ENCODE measurements at places on chromosomes 13 and 19.

DNA sequence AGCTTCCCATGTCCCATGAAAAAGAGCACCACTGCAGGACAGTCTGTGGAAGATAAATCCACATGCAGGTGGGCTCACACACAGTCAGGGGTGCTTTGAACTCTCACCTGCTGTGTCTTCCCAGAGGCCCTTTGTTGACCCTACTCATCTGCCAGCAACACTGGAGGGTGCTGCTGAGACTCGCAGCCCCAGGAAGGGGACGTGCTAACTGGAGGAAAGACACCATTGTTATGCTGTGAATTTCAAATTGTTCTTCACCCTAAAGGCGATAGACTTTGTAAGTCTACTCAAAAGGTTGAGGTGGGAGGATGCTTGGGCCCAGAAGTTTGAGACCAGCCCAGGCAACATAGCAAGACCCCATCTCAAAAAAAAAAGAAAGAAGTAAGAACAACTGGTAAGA, 107.3 kb upstream of the SERP2 start:
- DNase-seq: no peak

- no peak for DNase-seq
Observed at GRCh38 chr19:30447553-30447870, 75.3 kb downstream of the ZNF536 start.

DNA sequence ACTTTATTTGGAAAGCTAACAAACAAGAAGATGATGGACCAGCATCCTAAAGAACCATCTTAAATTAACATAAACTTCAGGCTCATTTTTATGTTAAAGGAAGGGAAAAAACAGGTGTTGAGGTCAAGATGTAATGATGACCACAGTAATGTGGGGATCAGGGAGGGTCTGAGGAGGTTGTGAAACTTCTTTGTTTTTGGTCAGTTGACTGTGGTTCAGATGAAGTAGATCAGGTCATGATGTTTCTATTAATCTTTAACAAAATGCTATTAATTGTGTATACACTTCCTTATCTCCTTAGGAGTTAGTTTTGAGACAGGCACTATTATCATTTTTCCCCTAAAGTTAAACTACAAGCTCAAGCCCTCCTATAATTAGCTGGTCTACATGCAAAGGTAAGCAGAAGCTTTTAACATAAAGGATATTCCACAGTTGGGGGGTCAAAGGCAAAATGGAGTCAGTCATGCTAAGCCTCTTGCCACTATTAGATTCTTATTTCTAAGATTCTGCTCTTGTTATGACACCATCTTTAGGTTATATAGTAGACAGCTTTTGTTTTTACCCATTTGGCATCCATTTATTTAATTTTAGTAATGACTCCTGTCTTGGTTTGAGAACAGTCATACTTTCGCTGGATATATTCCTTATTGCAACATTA, 800.1 kb upstream of the PCDH9 start:
- DNase-seq: no peak

DNA sequence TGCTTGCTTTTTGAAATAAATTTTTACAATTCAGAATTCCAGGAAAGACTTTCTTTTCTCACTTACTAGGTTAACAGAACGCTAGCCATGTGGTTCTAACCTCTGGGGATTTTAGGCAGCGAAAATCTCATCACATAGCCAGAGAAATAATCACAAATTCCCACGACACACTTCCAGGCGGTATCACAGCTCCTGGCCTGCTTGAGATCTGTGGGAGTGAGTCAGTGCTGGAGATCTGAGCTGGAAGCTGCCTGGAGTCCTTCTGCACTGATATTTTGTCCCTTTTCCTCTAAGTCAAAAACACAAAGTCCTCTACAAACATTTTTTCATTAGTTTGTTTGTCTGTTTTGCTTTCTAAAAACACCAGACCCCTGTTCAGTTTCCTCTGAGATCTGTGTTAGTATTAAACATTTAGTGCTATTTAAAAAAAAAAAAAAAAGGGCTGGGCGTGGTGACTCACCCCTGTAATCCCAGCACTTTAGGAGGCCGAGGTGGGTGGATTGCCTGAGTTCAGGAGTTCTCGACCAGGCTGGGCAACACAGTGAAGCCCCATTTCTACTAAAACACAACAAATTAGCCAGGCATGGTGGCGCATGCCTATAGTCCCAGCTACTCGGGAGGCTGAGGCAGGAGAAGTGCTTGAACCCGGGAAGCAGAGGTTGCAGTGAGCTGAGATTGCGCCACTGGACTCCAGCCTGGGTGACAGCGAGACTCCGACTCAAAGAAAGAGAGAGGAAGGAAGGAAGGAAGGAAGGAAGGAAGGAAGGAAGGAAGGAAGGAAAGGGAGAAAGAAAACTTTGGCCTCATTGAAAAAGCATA, 12.2 kb upstream of the UBE2L5 start:
- no peak for DNase-seq

GRCh38 chr19:49837009-49837310, 14.0 kb upstream of the PTOV1 start:
- DNase-seq: no peak

DNA sequence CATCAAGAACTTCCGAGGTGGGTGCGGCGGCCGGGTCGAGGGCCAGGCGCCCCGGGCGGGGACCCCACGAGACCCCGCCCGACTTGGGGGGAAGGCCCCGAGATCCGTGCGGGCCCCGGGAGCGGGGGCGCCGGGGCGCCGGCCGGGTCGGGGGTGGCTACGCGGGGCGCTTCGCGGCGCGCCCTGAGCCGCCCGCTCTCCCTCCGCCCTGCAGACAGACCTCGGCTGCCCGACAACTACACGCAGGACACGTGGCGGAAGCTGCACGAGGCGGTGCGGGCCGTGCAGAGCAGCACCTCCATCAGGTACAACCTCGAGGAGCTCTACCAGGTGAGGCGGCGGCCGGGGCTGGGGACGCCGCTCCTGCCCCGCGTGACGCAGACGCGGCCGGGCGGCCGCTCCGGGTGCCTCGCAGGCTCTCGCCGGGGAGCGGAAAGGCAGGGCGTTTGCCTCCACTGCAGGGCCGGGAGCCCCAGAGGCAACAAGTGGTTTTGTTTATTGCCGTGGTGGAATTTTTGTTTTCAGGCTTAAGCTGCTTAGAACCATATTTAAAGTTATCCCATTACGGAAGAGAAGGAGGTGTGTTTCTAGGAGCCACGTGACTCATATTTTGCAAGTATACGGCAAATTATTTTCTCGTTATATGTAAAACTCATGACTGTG, 477 bp downstream of the CUL4A start:
- DNase-seq: no peak

- no peak for DNase-seq
Observed at GRCh38 chr13:105193026-105193425, 1342.4 kb downstream of the EFNB2 start.

DNA sequence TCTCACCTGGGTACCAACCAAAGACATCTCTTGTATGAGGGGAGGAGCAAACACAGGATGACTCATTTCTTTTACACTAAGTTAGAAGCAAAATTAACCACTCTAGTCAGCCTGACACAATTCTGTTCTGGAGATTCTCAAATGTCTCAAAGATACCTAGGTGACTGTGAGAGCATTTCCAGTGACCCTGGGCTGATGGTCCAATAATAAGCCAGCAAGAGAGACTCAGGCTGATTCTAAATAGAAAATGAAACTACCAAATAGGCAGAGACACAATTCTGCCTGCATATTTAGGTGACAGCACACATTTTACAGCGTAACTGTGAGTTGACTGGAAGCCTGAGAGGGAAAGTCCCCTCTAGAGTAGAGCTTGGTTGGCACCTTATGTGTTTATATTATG, 16.3 kb downstream of the ZNF91 start:
- no peak for DNase-seq

DNA sequence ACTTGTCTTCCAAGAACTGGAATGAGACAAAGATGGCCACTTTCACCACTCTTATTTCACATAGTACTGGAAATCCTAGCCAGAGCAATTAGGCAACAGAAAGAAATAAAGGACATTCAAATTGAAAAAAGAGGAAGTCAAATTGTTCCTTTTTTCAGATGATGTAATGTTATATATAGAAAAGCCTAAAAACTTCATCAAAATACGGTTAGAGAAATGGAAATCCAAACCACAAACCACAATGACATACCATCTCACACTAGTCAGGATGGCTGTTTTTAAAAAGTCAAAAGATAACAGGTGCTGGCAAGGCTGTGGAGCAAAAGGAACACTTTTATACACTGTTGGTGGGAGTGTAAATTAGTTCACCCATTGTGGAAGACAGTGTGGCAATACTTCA, 113.3 kb upstream of the SPRY2 start:
- DNase-seq: no peak

GRCh38 chr13:108621462-108621861, 7.9 kb upstream of the MYO16 start:
- DNase-seq: no peak

- no peak for DNase-seq
Observed at GRCh38 chr13:98796798-98797197, 44.3 kb upstream of the SLC15A1 start.

- DNase-seq: no peak
Observed at GRCh38 chr13:64936879-64937278, 2293.3 kb downstream of the PCDH9 start.

DNA sequence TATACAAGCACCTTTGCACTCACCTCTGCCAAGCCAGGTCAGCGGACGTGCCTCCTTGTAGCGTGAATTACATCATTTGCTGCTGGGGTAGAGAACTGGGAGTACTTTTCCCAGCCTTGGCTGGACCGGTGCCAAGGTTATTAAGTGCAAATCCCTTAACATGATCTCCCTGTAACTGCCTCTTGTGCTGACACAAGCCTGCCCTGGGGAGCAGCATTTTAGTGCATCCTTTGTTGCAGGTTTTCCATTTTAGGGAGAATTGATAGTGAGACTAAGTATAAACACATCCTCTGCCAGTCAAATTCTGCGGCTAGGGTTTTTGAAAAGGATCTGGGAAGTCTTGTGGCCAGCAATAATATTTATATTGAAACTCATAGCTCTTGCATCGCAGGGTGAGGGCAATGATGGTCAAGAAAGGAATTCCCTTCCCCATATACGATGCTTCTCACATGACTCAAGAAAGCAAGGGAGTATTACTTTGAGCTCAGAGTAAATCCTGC, 32.7 kb upstream of the DCLK1 start:
- DNase-seq: no peak

DNA sequence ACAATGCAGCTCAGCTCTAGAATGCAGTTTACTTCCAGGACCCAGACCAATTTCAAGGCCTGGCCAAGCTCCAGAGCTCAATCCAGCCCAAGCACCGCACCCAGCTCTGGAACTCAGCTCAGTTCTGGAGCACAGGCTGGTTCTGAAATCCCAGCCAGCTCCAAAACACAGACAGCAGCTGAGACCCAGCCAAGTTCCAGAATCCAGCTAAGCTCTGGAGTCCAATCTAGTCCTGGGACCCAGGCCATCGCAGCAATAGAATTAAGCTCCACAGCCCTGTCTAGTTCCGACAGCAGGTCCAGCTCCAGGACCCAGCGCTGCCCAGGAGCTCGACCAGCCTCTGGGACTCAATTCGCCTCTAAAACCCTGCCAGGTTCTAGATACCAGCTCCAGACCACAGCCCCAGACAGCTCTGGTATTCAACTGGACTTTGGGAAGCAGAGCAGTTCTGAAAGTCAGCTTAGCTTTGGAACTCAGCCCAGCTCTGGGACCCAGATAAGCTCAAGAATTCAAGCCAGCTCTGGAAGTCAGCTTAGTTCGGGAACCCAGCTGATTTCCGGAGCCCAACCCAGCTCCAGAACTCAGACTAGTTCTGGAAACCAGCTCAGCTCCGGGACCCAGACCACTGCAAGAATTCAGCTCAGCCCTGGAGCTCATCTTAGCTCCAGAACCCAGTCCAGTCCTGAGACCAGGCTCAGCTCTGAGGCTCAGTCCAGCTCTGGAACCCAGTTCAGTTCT, 6.8 kb downstream of the GIPC3 start:
- DNase-seq: no peak

GRCh38 chr13:111882351-111882750, 184.6 kb upstream of the SOX1 start:
- DNase-seq: no peak

DNA sequence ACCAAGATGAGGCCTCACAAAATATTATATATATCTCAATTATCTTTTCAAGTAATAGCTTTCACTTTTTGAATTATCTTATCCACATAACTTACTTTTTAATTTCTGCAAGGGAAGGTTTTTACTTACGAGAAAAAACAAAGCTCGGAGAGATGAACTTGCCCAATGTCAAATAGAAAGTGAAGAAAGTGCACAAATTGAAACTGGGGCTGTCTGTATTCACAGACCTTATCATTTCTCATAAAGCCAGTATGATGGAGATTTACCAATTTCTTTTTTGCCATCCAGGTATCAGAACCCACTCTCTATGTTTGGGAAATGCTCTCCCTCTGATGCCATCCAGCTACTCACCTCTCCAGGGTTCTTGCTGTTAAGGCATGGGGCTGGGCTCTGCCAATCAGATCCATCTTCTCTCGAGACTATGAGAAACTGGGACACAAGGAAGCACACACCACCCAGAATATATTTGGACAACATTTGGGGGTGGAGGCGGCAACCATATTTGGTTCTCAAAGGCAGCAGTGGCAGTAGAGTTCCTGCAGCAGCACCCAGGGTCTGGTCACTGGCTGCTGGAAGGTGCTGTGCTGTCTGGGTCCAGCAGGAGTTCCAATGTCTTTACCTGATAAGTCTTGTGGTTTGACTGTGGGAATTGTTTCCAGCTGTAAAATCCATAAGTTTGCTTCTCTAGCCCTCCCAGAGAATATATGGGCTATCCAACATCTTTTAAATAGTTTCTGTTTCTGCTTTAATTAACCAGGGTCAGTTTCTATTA, 45.8 kb upstream of the SCEL start:
- no peak for DNase-seq

- no peak for DNase-seq
Observed at GRCh38 chr13:72244788-72245187, 377.8 kb upstream of the DACH1 start.

- DNase-seq: no peak
Observed at GRCh38 chr13:40981361-40981760, 37.8 kb downstream of the ELF1 start.

- DNase-seq: peak; percentile 94
Observed at GRCh38 chr19:45092747-45093678, at the start of gene PPP1R37. TSS of gene PPP1R37 (plus strand) at chr19:45093179. CDS start at chr19:45093326, 147 bp downstream.

- no peak for DNase-seq
Observed at GRCh38 chr13:83086948-83087347, 795.3 kb downstream of the SLITRK1 start.

DNA sequence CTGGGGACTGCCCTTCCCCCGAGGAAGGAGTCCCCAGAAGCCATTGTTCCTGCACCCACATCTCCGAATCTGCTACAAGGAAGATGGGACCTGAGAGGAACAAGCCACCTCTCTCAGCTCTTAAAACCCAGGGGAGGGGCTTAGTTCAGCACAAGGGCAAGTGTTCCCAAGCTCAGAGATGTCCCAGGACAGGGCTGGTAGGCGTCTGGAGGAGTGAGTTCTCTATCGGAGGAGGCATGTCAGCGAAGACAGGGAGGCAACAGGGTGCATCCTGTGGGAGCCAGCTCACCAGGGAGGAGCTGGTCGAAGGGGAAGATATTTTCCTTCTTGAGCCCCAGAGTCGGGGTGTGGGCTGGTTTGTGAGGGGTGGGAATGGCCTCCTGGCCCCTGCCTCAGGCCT, 54.8 kb downstream of the CELF5 start:
- DNase-seq: no peak

- no peak for DNase-seq
Observed at GRCh38 chr19:19185853-19186740, 5.9 kb downstream of the BORCS8 start.
